HL-60 (cell line): ENCODE measurements at places on chromosomes 5 and 9.

- DNase-seq, result no peak
Measured at GRCh38 chr5:175032741-175033151, 308.4 kb downstream of the MSX2 start.

DNA sequence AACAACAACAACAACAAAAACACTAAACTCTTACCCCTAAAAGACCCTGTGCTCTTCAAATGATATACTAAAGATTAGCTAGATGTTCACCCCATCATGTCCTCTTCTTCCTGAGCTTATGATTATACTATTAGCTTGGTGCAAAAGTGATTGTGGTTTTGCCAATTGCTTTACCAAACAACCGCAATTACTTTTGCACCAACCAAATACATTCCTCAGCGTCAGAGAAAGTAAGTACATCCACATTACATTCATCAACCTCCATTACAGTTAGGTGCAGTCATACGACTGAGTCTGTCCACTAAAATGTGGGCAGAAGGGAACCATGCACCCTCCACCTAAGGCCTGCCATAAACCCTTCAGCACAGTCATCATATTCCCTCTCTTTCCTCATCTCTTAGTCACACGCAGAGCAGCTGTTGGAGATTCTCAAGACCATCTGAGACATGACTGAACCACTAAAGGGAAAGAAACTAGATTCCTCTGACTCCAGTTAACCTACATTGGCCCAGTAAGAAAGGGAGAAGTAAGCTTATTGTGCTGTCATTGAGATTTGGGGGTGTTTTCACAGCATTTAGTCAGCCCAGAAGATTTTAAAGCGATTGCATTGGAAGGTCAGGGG, 181.6 kb upstream of the TLE4 start:
- DNase-seq, result no peak

GRCh38 chr9:122463828-122464632, 13.7 kb downstream of the OR1J1 start:
- DNase-seq, result peak; percentile 13

DNA sequence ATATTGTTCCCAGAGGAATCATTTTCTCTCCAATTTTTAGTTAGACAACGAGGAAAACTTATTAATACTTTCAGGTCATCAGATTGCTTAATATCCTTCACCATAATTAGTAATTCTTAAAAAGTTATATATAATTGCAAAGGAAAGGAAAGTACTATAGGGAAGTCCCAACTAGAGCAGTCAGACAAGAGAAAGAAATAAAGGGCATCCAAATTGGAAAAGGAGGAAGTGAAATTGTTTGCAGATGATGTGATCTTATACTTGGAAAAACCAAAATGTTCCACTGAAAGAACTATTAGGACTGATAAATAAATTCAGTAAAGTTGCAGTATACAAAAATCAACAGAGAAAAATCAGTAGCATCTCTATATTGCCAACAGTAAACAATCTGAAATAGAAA, 223.5 kb upstream of the MEF2C start:
- no peak for DNase-seq

GRCh38 chr9:123036893-123037545, 3.6 kb downstream of the GPR21 start:
- no peak for DNase-seq

DNA sequence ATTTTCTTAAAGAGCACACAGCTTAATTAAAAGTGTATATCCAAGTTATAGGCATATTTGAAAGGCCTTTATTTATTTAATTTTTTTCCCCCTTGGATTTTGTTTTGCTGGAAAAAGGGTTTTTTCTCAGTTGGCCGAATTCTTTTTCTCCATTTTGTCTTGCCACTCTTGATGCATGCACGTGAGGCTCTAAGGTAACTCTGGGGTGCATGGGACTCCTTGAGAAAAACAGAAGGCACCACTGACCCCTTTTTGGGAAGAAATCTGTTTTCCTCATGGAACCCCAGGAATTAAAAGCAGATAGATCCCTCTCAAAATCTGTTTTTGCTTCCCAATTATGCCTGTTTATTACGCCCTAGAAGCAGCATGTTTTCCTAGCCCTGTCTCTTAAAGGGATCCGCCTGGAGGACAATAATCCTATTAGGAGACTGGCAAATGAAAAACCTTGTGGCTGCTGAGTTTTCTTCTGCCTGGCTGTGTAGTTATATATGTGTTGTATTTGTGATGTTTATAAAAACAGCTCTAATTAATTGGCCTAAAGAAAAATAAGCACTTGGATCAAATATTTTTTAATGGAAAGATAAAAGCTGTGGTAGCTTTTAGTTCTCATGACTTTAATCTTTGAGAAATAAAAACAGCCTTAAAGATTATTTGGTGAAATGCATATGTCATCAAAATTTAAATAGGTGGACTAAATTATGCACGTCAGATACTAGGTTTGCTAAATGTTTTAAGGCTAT, 435.1 kb upstream of the CDH9 start:
- DNase-seq, result no peak

DNA sequence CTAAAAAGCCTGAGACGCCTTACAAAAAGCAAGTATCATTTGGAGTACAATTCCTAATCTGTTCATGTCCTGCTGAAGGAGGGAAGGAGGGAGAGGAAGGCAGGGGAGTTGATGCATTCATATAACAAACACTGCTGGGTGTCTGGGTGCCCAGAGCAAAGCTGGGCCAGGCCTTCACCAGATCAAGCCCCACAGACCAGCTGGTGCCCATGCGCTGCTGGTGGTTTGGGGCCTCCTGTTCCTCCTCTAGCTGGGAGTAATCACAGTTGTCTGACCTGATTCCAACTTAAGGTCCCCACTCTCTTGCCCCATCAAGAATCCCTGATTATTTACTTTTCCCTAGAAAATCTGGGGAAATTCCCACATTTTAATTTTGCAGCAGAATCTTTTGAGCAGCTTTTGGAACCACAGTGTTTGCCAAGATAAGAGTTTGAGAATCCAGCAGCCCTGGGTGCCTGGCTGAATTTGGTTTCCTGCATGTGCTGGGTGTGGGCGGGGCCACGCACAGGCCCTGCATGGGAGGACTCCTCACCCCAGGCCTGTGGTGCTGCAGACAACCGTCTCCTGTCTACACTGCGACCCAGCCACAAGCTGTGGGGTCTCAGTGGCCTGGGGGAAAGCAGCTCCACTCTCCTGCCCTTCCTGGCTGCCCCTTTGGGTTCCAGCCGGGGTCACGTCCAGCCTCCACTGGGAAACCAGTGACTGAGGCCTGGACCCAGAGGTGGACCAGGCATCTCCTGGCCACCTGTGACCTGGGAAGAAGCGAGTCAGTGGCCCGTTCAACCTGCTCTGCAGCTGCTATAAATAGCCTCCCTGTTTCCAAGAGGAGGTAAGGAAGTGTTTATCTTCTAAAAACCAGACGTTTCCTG, 47.5 kb downstream of the NEURL1B start:
- DNase-seq, result no peak

GRCh38 chr5:56463944-56464571, 230.9 kb upstream of the ANKRD55 start:
- no peak for DNase-seq

GRCh38 chr5:160835376-160835775, 16.6 kb downstream of the ATP10B start:
- DNase-seq, result no peak
